ENCODE measurements at places on chromosomes 6 and 20. TPM values are rescaled to one million over a fixed set of nuclear protein-coding genes. Genes with fewer than 3 reads are reported as not detected.

The CD93 gene
- total RNA-seq, result 139 TPM

GRCh38 chr6:111724039-111724438 is 118.4 kb upstream of the TRAF3IP2 start:
- no peak for DNase-seq
- H3K27me3 ChIP-seq, result peaks cover 16% of the 10 kb centered on the region
- H3K27ac ChIP-seq, result peak overlapping the region; percentile 62
- H3K4me3 ChIP-seq, result peak overlapping the region; percentile 76
- H3K4me1 ChIP-seq, result peaks cover 55% of the 10 kb centered on the region
- H3K36me3 ChIP-seq, result peaks cover 26% of the 10 kb centered on the region

GRCh38 chr6:12595161-12595811 is 121.3 kb upstream of the PHACTR1 start:
- DNase-seq, result no peak
- peaks cover under 1% of the 10 kb centered on the region for H3K4me1 ChIP-seq
- H3K36me3 ChIP-seq, result no peaks in the 10 kb centered on the region
- no peak overlapping the region for H3K27ac ChIP-seq
- no peak overlapping the region for H3K4me3 ChIP-seq
- H3K27me3 ChIP-seq, result no peaks in the 10 kb centered on the region

GRCh38 chr6:96783307-96783706 is 54.0 kb downstream of the GPR63 start:
- DNase-seq, result no peak
- no peaks in the 10 kb centered on the region for H3K36me3 ChIP-seq
- no peak overlapping the region for H3K27ac ChIP-seq
- no peak overlapping the region for H3K4me3 ChIP-seq
- H3K27me3 ChIP-seq, result no peaks in the 10 kb centered on the region
- H3K4me1 ChIP-seq, result peaks cover 7% of the 10 kb centered on the region

GRCh38 chr6:136582711-136583471 is 32.7 kb upstream of the MAP7 start:
- H3K36me3 ChIP-seq, result no peaks in the 10 kb centered on the region
- H3K4me1 ChIP-seq, result no peaks in the 10 kb centered on the region
- no peak overlapping the region for H3K27ac ChIP-seq
- peaks cover 2% of the 10 kb centered on the region for H3K27me3 ChIP-seq

The ZC2HC1B gene
- total RNA-seq, result 0.28 TPM

GRCh38 chr6:136767103-136767502 is 25.2 kb downstream of the MAP3K5 start:
- no peaks in the 10 kb centered on the region for H3K27me3 ChIP-seq
- no peak for DNase-seq
- no peaks in the 10 kb centered on the region for H3K4me1 ChIP-seq
- no peaks in the 10 kb centered on the region for H3K36me3 ChIP-seq

The CDH26 gene
- 5.4 TPM for total RNA-seq

- no peak overlapping the region for H3K27ac ChIP-seq
- H3K27me3 ChIP-seq, result peaks cover 5% of the 10 kb centered on the region
- no peak for DNase-seq
- H3K36me3 ChIP-seq, result peaks cover 44% of the 10 kb centered on the region
- peak overlapping the region; percentile 8 for H3K4me3 ChIP-seq
Observed at GRCh38 chr6:3108746-3109414, 9.6 kb upstream of the BPHL start.

Data from endothelial cell (in vitro differentiated cells).